GM12892 (cell line): ENCODE measurements at places on chromosomes 6 and 20.

- DNase-seq = no peak
Measured at GRCh38 chr6:90677440-90677839, 90.6 kb upstream of the MAP3K7 start.

DNA sequence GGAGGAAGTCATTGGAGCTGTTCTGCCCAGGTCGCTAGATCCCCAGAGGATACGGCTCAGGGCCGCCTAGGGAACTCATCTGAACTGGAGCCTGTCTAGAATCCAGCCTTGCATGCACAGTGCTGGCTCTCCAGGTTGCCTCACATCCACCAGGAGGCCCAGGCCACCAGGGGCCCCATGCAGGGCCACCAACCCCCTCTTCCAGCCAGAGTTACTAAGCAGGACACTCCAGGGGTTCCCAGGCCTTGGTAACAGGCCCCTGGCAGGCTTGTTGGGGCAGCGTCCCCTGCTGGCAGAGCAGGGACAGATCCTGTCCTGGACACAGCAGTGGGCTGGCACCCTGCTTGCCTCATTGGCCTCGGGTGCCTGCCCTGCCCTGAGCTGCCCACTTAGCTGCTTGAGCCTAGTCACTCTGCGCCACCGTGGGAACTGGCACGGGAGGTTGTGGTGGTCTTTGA lies 35.3 kb downstream of the EFCAB8 start:
- no peak for DNase-seq

DNA sequence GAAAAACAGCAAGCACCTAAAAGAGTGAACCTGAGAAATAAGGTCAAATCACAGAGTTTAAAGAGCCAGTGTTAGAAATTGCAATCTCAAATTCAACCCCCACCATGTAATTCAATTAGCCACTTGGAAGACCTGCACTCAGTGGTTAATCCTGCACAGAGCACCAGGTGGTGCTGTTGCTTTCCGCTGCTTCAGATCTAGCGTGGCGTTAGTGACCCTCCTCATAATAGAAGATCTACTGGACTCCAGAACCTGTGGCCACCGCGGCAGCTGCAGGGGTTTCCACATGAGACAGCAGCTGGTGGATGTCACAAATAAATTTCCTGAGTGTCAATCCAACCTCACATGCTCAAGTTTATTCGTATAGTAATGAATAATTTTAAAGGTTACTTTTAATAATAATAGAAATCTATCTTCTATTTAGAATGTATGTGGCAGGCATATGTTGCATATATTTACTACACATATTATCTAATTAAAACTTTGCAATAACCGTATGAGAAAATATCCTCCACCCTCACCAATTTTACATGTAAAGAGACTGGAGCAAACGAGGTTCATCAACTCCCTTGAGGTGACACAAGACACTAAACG lies 84.4 kb downstream of the SYNE1 start:
- no peak for DNase-seq

DNA sequence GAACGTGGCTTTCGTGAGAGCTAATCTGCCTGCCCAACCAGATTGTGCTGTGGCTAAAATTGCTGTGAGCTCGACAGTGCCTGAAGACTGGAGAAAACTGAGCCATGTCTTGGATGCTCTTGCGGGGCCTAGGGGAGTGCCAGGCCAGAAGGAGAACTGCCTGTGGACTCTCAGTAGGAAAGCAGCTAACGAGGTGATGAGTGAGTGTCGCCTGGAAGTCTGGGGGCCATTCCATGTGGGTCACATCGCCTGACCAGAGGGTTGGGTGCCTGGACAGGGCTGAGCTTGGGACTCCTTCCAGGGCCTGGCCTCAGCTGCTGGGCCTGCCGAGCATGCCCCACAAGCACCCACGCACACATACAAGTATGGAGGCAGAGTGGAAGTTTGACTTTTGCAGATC lies 166.5 kb downstream of the VEGFA start:
- no peak for DNase-seq

DNA sequence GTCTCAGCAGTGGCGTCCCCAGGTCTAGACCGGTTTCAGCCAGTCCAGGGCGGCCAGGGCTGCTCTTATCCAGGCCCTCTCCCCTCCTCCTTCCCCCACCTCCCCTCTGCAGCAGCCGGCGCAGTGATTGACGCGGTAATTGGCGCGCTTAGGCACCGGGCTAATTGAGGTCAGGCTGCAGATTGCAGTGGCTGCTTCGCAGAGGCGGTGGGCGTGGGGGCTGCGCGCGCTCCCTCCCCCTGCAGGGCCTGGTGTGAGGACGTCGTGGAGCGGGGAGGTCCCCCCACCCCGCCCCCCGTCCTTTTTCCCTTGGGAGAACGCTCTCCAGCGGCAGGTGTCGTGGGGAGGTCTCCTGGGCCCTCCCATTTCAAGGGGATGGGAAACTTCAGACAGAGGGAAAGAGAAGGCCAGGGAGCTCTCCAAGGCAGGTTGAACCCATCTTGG lies 70.4 kb upstream of the BLCAP start:
- DNase-seq = no peak

DNA sequence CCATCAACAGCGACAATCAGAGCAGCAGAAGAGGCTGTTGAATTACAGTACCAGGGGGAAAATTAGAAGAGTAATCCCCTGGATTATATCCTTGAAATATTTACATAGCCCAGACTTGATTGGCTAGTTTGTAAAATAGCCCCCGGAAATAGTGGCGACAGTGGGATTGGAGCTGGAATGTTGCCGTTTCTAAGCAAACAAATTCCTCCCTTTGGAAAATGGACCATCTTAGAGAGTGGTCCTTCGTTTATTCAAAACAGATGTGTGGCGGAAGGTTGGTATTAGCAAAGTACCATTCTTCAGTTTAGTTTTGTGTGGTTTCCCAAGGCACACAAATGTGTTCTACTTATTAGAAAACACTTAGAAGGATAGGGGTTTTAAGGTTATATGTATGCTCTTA lies 4.5 kb upstream of the EPB41L2 start:
- no peak for DNase-seq

DNA sequence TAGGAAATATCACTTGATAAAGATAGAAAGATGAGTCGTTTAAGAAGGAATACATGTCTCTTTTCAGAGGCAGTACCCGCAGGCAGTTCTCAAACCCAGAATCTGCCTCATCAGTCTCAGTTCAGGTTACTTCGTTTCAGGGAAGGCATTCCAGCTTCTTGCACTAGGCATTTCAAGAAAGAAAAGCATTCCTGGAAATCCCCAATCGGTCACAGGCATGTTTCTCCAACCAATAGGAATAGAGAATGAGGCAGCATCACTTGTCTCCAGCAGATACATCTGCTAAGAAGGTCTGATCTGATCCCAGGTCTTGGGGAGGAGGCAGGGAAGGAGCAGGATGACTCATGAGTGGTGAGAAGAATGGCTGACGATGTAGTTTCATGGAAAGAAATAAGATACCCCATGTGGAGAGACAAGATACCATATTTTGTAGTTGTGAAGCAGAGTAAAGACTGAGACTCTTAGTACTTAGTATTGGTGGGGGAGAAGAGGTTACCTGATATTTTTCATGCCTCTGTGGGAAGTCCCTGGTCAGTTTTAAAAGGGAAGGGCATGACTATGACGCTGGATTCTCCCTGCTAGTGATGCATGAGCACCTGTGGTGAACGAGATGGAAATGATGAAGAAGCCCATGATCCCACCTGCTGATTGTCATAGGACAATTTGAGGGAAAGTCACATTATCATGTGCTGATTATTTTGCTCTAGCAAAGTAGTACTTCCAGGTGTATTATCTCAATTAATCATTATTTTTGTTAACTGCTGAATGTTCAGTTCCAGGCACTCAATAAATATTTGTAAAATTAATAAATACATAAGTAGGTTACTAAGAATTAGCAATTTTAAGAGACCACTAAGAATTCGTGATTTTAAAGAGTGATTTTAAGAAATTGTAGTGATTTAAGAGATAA lies 20.3 kb upstream of the HLA-DRB1 start:
- no peak for DNase-seq

DNA sequence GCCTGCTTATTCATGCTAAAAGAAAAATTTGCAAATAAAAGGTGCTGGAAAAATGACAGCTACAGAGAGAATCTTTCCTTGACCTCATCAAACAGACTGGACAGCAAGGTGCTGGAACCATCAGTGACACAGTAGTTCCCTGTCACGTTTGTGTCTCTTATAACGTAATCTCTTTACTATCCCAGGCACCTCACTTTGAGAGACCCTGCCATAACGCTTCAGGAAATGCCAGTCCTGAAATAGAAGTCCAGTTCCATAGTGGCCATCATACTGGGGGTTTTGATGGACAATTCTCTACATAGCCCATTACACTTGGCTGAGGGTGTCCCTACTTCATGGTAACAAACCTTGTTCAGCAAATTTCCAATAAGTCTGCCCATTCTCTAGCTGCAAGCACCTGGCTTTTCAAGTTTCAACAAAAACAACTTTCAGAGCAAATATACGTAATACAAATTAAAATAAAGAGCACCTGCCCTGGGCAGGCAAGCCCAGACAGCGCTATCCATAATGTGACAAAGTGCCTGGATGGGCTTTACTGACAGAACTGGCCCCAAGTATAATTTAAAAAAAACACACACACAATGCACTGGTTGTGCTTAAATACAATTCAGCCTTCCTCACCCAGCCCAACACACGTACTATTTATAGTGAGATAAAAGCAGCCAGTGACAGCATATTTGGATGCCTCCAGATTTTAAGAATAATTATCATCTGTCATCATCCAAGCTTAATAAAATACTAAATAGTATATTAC lies 38.7 kb downstream of the CNKSR3 start:
- DNase-seq = no peak

GRCh38 chr6:27281105-27281539 lies 31.0 kb downstream of the POM121L2 start:
- DNase-seq = no peak

- no peak for DNase-seq
Measured at GRCh38 chr20:35008411-35009342, 53.0 kb downstream of the MYH7B start.

DNA sequence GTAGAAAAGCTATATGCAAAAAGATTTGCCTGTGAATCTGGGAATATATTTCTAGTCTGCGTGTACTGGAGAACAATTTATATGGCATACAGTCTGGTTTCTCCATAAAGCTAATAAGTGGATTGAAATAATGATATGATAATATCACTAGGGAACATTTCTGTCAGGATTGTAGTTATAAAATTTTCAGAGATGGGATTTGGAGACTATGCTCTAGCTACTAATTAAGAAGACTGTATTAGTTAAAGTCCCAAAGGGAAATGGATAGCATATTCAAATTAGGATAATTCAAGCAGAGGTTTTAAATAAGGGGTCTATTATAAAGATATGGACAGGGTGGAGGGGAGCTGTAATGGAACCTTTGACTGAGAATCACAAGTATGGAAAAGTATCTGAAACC lies 7.2 kb upstream of the STX11 start:
- DNase-seq = no peak

DNA sequence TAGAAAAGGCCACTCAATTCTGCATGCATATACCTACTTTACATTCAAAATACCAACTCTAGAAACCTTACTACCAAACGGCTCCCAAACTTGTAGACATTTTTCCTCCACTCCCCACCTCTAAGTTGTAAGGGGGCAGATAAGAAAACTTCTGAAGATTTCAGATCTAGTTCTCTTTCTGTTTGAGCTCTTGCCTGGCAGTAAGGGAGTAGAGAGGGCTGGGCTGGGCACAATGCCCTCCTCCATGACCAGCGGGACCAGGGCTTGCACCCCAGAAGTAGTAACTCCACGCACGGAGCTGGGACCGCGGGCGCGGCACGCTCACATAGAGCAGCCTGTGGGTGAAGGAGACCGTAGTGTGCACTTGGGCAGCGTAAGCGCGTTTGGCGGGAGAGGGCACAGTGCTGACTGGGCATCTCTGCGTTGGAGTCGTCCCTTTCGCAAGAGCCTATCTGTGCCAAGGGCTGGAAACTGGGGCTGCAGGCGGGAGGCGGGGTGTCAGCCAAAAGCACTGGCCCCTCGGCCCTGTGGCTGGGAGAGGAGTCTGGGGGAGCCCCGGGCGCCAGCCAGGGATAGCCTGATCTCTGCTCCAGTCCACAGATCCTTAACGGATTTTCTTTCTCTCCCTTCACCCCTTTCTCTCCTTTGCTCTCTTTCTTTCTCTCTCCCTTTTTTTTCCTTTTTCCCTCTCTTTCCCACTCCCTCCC lies 32.4 kb downstream of the PHACTR1 start:
- DNase-seq = no peak

DNA sequence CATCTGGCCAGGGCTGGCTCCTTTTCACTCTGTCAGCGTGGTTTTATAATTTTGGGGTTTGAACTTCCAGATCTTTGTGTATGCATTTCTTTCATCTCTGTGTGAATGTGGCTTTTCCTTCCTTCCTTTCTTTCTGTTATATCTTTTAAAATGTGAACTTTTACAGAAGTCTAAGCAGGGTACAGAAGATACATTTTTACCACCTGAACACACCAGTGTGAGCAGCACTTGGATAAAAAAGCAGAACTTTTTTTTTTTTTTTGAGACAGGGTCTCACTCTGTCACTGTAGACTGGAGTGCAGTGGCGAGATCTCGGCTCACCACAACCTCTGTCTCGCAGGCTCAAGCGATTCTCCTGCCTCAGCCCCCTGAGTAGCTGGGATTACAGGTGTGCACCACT lies 20.5 kb downstream of the CEBPB start:
- DNase-seq = no peak

- no peak for DNase-seq
Measured at GRCh38 chr6:94955156-94955555, 622.2 kb upstream of the MANEA start.

- DNase-seq = no peak
Measured at GRCh38 chr6:63347599-63347998, 27.8 kb upstream of the LGSN start.

GRCh38 chr6:159462431-159462830 lies 230.6 kb downstream of the SOD2 start:
- DNase-seq = no peak

DNA sequence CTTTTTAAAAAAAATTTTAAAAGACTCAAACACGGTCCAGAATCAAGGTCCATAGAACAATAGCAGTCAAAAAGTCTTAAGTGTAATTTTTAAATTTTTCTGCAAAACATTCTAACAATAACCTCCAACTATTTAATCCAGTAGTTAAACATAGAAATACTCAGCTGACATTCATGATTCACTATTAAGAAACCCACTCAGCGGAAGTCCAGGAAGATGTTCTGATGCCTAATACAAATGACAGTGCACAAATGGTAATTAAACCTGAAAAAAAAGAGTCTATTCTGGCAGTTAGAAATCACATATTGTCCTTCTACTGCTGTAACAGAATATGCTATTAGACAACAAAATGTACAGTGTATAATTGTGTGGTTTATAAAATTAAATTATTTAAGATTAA lies 128.2 kb upstream of the BMP5 start:
- no peak for DNase-seq

GRCh38 chr6:161418463-161418945 lies 144.6 kb upstream of the AGPAT4 start:
- no peak for DNase-seq

DNA sequence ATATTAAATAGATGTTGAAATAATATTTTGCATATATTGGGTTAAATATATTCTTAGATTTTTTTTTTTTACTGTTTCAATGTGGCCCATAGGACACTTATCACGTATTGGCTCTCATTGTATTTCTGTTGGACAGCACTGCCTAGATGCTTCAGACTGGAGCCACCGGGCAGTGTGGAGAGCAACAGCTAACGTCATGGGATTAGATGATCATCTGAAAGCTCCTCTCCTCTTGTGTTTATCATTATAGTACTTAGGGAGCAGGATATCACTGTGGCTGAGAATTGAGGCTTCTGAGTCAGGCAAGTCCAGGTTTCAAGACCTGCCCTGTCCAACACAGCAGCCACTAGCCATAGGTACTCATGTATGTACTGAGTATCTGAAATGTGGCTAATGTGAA lies 87.4 kb downstream of the ZHX3 start:
- DNase-seq = no peak
